ENCODE measurements at places on chromosomes 2 and 18. TPM values are rescaled to one million over a fixed set of nuclear protein-coding genes. Genes with fewer than 3 reads are reported as not detected.

ANKRD30B gene
- total RNA-seq, result not detected

DNA sequence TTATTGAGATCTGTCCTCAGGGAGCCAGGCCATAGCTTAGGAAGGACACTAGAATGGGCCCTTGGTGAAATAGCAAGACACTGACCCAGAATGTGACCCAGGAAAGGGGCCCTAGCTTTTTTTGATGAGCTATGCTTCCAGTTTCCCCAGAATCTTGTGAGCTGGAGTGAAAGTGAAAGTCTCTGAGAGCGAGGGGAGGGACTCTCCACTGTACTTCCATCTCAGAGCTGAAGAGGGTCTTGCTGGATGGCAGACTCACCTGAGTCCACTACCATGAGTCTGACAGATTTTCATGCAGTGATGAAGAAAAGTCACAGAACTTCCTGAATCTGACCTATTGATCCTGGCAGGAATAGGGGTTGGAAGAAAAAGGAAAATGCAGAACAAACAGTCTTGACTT lies 3.1 kb downstream of the ARHGAP25 start:
- no peak for DNase-seq

DNA sequence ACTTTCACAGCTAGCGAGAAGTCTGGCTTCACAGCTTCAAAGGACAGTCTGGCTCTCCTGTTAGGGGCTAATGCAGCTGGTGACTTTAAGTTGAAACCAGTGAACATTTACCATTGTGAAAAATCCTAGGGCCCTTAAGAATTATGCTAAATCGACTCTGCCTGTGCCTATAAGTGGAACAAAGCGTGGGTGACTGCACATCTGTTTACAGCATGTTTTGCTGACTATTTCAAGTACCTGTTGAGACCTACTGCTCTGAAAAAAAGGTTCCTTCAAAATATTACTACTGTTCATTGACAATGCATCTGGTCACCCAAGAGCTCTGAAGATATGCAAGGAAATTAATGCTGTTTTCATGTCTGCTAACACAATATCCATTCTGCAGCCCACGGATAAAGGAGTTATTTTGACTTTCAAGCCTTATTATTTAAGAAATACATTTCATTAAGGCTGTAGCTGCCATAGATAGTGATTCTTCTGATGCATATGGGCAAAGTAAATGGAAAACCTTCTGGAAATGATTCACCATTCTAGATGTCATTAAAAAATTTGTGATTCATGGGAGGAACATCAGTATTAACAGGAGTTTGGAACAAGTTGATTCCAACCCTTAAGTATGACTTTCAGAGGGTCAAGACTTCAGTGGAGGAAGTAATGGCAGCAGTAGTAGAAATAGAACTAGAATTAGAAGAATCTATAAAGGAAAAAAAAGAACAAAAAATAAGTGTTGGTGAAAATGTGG lies 48.9 kb downstream of the POLR1A start:
- DNase-seq, result no peak

- no peak for DNase-seq
These were observed 513.2 kb upstream of the RAB12 start for GRCh38 chr18:8095947-8096570.

DNA sequence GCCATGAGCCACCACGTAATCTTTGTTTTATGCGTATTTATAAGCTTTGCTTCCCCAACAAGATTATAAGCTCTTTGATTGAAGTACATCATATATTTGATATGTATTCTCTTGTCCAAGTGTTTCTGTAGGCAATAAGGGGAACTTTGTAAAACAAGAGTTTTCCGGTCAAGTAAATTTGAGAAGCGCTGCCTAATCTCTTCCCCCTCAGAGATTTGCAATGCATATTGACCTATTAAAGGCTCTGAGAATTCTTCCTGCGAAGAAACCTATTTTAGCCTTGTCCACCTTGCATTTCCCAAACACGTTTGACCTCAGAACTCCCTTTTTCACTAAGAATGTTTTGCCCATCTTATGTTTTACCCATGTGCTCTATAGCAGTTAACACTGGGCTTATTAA lies 26.9 kb upstream of the CASP10 start:
- no peak for DNase-seq

GRCh38 chr18:38651736-38652135 lies 1086.1 kb upstream of the CELF4 start:
- no peak for DNase-seq

Data from glutamatergic neuron (in vitro differentiated cells).